ENCODE measurements at places on chromosomes 3 and 15. TPM values are rescaled to one million over a fixed set of nuclear protein-coding genes. Genes with fewer than 3 reads are reported as not detected.

DNA sequence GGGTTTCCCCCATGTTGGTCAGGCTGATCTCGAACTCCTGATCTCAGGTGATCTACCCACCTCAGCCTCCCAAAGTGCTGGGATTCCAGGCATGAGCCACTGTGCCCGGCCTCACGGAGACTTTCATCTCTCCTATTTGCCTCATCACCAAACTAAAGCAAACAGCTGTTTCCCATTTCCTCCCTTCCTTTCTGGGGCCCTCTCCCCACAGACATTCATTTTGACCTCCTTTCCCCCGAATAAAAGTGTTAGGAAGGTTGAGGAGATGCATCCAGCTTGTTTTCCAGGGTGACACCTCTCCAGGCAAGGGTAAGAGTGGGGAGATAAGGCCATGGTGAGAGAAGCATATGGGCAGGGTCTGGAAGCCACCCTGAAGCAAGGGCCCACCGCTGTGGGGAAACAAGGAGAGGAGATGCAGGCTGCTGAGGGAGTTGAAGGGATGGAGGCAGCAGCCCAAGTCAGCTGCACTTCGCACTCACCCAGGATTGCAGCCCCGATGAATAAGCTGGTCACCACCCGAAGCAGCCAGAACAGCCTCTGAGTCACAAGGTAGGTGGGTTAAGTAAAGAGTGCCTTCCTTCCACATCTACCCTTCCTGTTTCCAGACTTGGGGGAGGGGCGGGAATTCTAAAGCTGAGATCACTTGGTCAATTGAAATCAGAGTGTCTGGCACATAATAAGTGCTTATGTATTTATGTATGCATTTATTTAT is 7.7 kb downstream of the DUOXA2 start:
- DNase-seq, result no peak

DNA sequence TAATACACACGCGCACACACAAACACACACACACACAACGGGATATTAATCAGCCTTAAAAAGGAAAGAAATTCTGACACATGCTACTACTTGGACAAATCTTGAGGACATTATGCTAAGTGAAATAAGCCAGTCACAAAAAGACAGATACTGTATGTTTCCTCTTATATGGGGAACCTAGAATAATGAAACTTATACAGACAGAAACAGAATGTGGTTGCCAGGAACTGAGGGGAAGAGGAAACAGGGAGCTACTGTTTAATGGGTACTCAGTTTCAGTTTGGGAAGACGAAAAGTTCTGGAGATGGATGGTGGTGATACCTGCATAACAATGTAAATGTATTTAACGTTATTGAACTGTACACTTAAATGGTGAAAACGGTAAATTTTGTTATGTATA is 20.2 kb downstream of the ICE2 start:
- DNase-seq, result no peak

CCDC51 gene
- 6.9 TPM for total RNA-seq

- no peak for DNase-seq
Observed at GRCh38 chr3:71101014-71101413, 482.5 kb downstream of the FOXP1 start.

DNA sequence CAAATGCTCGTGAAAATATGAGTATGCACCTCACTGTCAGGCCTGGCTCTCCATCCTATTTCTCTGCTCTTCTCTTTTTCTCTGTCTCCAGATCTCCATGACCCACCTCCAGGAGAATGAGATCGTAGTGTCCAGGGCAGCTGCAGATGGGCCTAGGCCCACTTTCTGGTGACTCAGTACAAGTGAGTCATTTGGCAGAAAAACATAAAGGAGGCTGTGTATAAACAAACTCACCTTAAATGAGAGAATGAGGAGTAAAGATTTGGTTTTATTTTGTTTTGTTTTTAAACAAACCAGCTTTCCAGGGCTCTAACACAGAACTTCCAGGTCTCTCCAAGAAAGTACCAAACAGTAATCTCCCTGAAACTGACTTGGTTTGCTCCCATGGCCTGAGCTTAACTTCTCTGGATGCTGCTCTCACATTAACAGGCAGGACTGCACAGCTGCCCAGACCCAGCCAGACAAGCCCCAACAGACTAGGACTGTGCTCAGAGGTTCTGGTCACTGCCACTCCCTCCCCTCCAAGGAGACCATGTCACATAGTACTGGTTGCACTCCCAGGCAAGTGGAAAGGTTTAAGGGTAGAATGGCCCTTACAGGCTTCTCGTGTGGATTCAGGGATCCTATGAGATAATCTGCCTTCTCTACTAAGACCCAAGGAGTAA is 1.5 kb upstream of the HEG1 start:
- DNase-seq, result no peak

SAMD7 gene
- total RNA-seq, result not detected

DNA sequence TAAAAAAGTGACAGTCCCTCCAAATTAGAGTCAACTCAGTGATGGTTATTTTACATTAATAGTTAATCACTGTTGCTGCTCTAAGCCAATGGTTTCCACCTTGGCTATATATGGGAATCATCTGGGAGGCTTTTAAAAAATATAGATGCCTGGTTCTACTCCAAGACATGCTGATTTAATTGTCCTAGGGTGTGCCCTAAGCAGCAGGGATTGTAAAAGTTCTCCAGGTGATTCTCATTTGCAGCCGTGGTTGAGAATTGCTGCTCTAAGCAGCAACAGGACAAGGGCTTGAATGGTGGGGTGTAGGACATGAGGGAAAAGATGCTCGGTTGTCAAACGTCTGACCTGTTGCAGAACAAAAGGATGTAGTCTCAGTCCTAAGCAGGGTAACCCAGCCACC is 405.1 kb upstream of the MCTP2 start:
- DNase-seq, result no peak

DNA sequence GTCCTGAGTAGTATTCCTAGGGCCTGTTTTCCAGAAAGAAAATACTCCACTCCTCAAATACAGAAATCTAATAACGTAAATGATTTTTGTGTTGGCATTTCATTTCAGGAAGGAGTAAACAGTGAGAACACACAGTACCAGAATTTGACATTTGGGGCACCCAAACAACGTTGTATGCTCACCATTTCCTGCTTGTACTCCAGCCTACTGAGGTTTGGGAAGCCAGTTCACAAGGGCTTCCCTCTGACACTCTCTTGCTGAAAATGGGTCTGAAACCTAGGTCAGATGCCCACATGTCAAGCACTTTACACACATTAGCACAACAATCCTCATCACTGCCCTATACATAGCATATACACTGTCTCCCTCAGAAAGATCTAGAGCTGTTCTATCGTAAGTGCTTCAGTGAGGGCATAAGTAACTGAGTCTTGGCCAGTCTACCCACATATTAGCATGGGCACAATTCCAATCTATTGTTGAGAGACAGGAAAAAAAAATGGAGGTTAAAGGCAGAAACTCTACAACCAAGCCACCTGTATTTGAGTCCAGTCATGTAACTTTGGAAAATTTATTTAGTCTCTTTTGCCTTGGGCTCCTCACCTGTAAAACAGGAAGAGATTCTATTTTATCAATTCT is 43.5 kb upstream of the RSL24D1 start:
- DNase-seq, result no peak

- DNase-seq, result no peak
Observed at GRCh38 chr3:17795711-17796110, 53.3 kb upstream of the TBC1D5 start.

GNAT1 gene
- not detected for total RNA-seq

All from right lobe of liver (tissue), 6 donors.